ENCODE measurements at places on chromosomes 3 and 15.

DNA sequence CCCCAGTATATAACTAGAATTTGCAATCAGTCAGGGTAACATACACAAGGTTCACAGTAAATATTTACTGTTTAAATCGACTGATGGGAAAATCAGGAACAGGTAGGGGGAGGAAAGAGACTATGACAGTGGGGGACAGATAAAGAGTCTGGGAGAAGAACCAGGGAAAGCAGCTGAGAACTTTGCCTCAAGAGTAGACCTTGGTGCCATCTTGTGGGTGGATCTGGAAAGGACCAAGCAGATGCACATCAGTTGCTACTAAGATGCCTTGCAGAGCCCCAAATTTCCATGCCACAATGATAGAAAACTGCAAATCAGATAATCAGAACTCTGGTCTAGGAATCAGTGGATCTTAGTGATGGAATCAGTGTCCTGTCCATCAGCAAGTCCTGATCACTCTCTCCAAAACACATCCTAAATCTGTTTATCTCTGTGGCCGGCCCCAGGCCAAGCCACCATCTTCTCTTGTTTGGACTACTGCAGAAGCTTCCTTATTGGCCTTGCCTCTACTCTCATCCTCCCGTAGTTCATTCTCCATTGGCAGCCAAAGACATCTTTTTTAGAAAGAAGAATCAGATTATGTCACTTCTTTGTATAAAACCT is 62.7 kb downstream of the PDE8A start:
- peak; percentile 59 for DNase-seq

DNA sequence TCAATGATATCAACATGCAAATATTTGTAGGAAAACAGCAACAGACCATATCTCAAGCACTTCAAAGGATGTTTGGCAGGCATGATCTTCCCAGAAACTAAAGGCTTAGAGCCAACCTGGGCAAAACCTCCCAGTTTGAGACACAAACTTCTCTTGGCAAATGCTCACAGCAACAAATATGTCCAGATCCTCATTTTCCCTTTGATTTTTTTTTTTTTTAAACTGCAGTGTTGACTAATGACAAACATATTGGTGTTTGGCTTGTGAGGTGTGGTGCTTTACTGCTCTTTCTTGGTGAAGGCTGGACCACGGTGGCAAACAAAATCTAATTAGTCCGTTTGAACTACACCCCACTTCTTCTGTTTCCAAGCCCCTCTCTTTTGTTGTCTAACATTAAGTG is 87.2 kb downstream of the EBLN2 start:
- no peak for DNase-seq

DNA sequence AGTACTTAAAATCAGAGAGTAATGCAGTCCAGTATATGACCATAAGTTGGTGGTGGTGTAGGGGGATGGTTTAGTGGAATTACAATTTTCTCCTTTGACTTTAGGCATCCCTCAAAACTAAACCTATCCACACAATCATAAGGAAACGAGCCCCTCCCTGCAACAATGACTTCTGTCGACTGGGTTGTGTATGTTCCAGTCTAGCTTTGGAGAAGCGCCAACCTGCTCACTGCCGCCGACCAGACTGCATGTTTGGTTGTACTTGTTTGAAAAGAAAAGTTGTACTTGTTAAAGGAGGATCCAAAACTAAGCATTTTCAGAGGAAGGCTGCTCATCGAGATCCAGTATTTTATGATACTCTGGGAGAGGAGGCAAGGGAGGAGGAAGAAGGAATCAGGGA is 52.8 kb downstream of the MGA start:
- DNase-seq, result no peak

DNA sequence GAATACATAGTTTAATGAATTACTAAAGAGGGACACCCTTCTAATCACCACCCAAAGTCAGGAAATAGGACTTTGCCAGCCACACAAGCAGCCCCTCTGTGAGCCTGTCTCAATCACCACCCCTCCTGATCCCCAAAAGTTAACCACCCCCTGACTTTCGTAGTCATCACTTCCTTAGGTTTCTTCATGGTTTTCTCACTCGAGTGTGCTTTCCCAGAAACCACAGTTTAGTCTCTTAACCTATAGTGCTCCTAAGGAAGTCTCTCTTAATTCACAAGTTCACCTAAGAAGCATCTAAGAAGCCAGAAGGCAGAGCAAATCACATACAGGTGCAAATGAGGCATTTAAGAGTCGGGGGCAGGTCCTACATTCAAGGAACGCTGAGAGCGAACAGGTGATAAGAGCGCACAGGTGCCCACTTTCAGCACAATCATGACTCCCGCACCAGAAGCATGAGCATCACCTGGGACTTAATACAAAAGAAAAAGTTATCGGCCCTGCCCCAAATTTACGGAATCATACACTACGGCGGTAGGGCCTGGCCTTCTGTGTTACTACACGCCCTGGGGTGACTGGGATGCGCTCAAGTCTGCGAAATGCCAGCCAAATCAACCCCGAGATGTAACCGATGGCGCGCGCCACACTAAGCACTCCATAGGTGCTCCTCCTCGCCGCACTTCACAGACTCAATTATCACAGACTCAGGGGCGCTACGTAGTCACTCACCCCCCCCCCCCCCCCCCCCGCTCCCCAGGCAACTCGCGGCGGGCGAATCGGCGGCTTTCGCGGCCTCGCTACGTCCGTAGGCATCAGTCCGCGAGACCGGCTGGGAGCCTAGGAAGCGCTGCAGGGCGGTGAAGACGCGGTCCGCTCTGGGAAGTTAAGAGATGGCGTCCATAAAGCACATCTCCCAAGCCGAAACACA is 815 bp downstream of the ULK4 start:
- DNase-seq, result peak; percentile 56

DNA sequence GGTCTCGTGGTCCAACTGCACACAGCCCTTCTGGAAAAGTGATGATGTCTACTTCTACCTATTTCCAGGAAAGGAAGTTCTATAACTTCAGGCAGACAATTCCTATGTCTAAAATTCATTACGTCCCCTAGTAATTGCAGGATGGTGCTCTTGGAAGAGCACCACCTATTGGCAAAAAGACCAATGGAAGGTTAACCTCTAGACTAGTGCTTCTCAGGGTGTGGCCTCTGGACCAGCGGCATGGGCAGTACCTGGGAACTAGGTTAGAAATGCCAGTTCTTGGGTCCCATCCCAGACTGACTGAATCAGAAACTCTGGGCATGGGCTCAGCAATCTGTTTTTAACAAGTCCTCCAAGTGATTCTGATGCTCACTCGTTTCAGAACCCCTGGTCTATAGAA is 258.3 kb upstream of the ICE2 start:
- no peak for DNase-seq

GRCh38 chr3:194167480-194168282 is 31.7 kb downstream of the HES1 start:
- DNase-seq, result no peak

DNA sequence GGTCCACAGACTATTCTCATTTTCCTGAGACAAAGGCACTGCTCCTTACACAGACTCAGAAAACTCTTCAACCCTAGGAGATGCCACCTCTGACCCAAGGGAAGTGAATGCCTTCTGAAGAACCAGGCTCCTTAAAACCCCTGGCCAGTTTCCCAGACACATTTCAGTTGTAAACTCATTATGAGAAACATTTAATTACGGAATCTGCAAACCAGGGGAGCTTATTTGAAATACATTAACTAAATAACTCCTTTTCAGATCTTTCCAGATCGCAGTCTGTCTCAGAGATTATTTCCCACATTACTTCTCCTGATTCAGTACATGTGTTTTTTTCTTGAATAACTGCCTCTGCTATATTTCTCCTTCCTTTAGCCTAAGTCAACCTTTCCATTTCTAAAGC is 17.6 kb downstream of the MYO5A start:
- no peak for DNase-seq

DNA sequence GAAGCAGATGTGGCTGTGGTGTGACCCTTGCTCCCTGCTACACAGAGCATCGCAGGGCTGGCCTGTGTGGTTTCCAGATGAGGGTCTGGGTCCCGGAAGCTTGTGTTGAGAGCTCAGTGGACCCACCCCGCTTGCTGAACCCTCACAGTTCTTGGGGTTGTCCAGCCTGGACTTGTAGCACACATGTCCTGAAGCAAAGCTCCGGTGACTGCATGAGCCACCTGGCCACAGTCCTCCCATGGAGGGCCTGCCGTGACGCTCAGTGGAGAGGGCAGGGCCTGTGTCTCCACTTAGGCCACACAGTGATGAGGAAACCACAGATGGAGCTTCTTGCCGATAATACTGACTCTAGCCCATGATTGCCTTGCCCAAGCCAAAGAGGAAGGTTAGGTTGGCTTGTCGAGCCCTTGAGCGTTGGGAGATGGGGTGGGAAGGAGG is 62.6 kb downstream of the RGMA start:
- no peak for DNase-seq

GRCh38 chr3:184553385-184553784 is 8.2 kb upstream of the EPHB3 start:
- DNase-seq, result no peak

DNA sequence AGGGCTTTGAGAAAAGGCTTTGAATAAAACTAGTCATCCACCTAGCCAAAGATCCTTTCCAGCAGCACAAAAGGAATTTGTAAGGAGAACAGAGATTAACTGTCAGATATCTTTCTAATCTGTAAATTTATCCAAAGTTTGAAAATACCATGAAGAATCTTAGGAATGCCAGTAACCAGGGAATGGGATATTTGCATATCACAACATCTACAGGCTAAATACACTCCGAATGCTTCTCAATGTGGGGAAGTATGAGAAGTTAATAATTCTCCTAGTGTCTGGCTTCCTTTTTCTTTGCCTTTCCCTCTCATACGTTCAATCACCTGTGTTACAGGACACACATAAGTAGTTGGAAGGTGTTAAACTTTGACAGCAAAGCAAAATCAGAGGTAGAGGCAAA is 7.8 kb downstream of the ANAPC13 start:
- DNase-seq, result peak; percentile 68

GRCh38 chr15:97929456-97930229 is 30.9 kb upstream of the ARRDC4 start:
- DNase-seq, result no peak

DNA sequence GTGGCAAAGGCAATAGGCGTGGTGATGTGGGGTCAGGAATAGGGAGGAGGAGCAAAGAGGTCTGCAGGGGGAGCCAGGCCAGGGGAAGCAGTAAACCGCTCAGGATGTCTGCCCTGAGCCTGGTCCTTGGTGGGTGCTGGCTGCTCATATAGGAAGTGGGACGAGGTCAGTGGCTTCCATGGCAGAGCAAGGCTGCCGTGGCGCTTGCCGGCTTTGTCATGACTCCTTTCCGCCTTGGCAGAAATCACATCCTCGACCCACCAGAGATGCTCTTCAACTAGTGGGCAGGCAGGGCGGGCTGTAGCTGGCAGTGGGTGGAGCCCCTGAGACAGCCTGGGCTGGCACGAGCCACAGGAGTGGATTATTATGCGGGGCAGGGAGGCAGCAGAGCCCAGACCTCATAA is 13.1 kb upstream of the SKOR1 start:
- DNase-seq, result no peak

DNA sequence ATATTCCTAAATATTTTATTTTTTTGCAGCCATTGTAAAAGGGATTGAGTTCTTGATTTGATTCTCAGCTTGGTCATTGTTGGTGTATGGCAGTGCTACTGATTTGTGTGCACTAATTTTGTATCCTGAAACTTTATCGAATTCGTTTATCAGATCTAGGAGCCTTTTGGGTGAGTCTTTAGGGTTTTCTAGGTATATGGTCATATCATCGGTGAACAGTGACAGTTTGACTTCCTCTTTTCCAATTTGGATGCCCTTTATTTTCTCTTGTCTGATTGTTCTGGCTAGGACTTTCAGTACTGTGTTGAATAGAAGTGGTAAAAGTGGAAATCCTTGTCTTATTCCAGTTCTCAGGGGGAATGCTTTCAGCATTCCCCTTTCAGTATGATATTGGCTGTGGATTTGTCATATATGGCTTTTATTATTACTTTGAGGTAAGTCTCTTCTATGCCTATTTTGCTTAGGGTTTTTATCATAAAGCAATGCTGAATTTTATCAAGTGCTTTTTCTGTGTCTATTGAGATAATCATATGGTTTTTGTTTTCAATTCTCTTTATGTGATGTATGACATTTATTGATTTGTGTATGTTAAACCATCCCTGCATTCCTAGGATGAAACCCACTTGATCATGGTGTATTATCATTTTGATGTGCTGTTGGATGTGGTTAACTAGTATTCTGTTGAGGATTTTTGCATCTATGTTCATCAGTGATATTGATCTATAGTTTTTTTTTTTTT is 11.4 kb upstream of the SLC9A9 start:
- DNase-seq, result no peak

DNA sequence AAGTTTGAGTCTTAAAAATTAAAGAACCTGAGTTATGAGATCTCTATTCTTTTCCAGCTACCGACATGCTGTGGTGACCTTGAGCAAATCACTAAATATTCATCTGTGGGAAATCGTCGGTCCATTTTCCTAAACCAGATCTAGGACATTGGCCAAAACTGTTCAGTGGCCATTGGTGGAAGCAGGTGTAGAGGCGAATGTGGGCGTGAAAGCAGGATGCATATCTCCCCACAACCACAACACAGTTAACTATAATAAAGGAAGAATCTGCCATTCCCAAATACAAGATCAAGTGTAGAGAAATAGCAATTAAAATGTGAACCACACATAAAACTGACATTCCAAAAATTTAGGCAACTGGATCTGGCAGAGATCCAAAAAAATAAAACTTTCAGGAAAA is 129.9 kb downstream of the P3H2 start:
- DNase-seq, result no peak

- no peak for DNase-seq
Measured at GRCh38 chr15:66558271-66558670, 7.5 kb downstream of the LCTL start.

DNA sequence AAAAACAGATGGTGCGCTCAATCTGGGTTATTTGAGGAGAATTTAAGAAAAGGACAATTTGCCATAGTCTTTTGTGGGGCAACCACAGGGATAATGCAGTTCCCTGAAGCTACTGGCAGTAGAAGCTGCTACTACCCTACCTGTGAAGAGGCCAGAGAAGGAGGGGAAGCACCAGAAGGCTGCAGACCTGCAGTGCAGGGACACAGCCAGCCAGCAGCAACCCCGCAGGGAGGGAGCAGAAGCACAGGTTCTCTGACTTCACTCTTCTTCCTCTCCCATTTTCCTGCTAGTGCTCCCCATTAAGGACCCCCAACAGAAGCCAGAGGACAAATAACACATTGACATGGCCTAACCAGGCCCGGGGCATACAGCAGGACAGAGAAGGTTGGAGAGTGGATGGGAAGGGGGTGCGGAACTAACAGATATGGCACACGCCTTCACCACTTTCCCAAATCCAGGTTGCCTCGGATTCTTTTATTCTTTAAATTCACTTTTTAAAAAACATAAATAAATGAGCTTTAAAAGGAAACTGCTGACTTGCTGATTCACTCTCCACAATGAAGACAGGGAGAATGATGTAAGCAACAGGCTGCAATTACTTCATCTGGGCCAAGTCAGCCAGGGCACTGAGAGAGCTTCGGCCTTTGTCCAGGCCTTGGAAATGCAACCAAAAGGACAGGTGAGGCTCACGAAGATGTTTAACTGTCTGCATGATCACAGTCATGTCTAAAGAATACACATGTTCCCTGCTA is 30.1 kb downstream of the POPDC2 start:
- peak; percentile 65 for DNase-seq

Measured in fibroblast of skin of right quadriceps (primary cell).